ENCODE measurements at places on chromosomes 1 and 21.

DNA sequence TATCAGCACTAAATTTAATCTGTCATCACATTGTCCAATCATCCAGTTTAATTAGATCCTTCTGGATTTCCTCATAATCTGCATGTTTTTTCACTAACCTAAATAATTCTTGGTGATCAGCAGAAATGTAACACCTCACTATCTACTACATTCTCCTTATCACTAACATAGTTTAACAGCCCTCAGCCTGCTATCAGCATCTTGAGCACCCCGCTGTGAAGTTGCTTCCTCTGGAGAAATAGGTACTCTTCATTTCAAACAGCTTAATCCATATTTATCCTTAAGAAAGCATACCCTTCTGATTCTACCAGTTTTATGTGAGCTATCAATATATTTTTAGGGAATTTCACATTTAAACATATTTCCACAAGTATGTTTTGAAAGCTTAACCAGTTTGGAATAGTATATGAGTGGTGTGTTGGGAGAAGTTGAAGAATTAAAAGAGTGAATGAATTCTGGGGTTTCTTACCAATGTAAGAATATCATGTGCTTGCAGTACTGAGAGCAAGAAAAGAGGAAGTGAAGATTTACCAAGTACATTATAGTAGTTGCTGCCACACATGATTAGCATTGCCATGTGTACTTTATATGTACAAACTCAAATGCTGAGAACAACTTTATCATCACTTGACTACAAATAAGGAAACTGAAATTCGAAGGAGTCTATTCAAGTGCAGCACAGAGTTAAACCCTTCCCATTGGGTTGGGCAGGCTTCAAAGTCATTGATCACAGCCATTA lies 771.1 kb upstream of the ADGRL4 start:
- DNase-seq, result no peak

DNA sequence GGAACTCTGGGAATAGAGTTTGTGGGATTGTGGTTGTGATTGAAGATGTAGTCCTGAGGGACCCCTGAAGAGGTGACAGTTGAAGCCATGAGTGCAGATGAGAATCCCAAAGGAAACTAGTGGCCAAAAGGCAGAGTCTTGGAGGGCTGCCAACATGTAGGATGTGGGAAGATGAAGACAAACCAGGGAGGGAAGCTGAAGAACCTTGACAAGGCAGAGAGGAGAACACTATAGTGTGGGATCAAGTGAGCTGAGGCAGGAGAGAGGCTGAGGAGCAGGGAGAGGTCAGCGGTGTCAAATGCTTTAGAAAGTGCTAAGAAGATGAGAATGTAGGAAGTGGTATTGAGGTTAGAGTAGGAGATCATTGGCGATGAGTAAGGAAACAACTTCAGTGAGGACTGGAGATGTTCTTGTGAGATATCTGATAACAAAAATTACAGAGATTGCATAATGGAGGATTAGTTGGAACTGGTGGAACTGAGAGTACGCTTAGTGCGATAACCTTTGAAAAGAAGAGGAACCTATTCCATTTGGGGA lies 88.5 kb upstream of the VCAM1 start:
- peak; percentile 70 for DNase-seq

GRCh38 chr1:37001703-37002102 lies 32.6 kb downstream of the GRIK3 start:
- no peak for DNase-seq

DNA sequence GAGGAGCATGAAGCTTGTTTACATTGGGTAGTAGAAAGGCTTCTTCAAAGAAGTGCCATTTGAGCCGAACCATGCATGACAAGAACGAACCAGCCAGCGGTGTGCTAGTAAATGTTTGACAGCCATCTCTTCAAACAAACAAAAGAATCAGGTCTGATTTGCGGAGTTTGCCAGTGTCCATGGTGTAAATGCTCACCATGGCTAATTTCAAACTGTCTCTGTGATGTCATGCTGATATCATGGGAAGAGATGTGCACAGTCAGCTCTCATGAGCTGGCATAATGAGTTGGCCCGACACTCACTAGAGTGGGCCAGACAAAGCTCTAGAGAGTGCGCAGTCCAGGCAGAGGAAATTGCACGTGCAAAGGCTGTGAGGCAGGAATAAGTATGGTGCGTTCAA lies 101.1 kb downstream of the KAZN start:
- DNase-seq, result peak; percentile 97

DNA sequence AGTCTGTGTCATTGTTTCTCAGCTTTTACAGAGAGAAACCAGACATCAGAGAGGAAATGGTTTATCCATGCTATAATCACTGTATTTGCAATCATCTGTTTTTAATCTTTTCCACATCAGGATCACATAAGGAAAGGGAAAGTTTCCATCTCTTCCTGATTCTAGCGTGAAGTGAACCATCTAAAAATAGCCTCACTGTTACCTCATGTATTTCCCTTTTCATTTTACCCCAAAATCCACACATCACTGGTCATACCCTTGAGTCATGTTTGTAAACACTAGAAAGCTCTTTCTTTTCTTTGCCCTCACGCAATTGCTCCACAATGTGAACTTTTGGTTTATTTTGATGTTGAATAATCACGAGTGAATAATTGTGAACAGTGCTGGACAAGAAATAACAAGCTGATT lies 146.0 kb downstream of the PLA2G4A start:
- peak; percentile 42 for DNase-seq

DNA sequence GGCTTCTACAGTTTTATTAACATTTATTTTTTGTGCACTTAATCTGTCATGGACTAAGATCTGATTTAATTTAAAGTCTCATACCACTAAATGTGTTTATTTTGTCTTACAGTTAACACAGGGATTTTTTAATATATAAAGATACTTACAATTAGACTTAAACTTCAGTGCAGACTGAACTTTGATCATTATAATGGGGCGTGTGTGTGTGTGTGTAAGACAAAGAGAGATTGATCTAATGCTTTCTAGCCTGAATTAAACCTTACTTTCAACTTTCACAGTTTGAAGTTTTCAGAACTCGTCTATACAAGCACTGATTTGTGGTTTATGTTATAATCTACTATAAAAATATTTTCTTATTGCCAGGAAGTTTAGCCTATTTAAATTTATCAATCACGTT lies 150.8 kb downstream of the COP1 start:
- DNase-seq, result no peak

GRCh38 chr1:67429528-67430357 lies 459 bp downstream of the SERBP1 start:
- peak; percentile 21 for DNase-seq

DNA sequence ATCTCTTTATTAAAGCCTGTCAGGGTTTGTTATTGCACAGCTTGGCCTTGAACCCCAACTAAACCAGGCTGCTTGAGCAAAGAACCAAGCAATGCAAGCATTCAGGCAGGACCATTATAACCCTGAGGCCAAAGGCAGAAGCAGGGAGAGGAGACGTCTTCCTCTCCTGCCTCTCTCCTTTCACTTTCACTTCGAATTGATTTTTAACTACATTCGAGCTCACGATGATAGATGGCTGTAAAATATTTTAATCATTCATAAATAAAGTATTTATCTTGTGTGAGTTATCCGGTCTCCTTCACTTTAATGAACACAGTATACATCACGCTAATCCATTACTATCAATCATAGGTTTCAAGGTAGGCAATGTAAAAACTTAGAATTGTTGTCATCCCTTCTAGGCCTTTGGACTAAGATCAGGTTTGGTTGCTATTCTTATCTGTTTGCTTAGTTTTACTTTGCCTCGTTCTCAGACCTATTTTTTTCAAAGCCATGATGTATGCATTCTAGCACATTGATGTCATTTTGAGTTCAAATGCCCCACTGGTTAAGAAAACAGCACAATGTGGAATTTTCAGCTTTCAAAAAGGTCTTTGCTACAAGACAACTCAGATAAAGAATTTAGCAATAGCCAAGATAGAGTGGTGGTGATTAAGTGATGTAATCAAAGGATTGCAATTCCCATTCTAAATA lies 480.2 kb upstream of the RUNX1 start:
- no peak for DNase-seq

DNA sequence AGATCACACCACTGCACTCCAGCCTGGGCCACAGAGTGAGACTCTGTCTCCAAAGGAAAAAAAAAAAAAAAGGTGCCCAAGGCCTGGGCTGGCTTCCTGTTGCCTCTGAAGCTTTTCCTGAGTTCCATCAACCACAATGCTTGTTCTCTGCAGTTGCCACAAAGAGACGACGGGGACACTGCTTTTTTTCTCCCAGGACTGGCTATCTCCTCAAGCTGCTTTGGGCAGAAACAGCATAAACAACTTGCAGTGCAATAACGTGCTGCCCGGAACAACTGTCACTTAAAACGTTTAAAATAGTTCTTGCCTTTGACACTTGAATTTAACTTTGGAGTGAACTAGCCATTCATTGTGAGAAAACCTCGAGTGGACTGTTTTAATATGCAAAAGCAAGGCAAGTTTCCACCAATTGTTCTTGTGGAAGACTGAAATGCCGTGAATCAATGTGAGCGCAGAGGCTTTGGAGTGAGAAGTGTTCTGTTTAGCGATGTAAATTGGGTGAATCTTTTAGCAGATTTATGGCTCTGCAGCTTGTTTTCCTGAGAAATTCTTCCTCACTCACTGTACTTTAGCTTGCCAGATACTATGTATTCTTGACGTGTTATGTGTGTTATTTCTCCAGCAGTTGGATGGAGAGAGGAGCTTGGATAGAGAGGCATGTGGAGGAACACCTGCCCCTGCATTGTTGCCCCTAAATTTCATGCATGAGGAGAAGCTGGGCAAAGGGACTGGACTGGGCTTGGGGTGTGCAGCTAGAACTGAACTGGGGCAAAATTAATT lies 188.1 kb upstream of the KIAA0040 start:
- no peak for DNase-seq

GRCh38 chr1:241272828-241273227 lies 84.2 kb downstream of the RGS7 start:
- DNase-seq, result no peak

GRCh38 chr1:57485643-57486042 lies 61.8 kb upstream of the DAB1 start:
- peak; percentile 18 for DNase-seq

- no peak for DNase-seq
Observed at GRCh38 chr1:21680381-21680780, 11.2 kb upstream of the RAP1GAP start.

GRCh38 chr1:212629450-212630157 lies 21.0 kb downstream of the ATF3 start:
- DNase-seq, result no peak

GRCh38 chr1:90007979-90008404 lies 13.1 kb downstream of the ZNF326 start:
- no peak for DNase-seq

DNA sequence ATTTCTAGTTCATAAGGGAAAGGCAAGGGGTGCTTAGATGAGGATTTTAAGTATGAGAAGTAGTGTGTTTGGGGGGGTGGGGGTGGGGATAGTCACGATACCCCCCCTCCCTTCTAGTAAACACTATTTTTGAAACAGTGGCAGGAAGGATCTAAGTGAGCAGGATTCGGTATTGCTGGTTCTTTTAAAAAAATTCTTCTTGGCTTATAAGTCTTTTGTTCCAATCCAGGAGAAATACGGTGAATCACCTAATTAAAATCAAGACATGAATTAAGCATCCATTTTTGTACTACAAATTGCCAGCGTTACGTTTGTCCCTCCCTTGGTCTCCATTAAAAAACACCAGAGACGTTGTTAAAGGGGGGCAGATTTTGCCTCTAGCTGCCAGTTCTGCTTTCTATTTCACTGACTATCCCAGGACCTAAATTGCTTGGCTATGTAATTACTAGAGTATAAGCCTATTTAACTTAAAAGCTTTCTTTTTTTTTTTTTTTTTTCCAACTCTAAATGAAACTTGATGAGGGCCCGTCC lies 911 bp downstream of the LMO4 start:
- DNase-seq, result peak; percentile 24

GRCh38 chr1:186793582-186793927 lies 35.2 kb upstream of the PLA2G4A start:
- DNase-seq, result no peak

DNA sequence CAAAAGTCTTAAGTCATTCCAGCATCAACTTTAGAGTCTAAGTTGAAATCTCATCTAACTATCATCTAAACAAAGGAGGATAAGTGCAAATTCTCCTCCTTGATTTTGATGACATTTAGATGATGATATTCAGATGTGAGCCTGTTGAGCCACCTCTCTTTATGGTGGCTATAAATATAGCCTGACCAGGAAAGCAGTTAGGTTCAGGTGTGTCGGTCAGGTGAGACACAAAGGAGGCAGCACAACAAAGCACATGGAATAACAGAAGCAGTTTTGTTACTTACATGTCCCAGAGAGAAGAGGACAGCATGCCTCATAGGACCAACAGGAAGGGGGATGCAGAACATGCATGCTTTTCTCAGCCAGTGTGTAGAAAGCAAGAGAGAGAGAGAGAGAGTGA lies 30.6 kb upstream of the PLA2G2A start:
- no peak for DNase-seq

DNA sequence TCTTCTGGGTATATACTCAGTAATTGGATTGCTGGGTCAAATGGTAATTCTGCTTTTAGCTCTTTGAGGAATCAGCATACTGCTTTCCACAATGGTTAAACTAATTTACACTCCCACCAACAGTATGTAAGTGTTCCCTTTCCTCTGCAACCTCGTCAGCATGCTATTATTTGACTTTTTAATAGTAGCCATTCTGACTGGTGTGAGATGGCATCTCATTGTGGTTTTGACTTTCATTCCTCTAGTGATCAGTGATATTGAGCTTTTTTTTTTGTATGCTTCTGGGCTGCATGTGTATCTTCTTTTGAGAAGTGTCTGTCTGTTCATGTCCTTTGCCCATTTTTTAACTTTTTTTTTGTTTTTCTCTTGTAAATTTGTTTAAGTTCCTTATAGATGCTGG lies 279.4 kb downstream of the PTGER3 start:
- DNase-seq, result no peak

- DNase-seq, result peak; percentile 62
Observed at GRCh38 chr1:207818971-207819451, 67.2 kb downstream of the CD46 start.

DNA sequence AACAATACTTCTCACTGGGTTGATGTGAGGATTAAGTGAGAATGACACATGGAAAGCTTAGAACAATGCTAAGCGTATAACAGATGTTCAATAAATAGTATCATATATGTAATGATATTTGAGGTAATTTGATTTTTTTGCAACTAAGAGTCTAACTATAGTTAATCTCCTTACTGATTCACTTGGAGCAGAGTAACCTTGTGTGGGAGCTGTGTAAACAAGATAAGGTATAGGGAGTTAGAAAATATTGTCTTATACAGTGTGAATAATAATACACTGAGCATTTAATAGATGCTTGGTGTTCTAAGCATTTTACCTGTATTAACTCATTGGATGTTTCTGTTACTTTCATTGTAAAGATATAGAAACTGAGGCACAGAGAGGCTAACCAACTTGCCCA lies 15.9 kb downstream of the RALGPS2 start:
- no peak for DNase-seq
